LoVo (cell line): ENCODE measurements at places on chromosomes 6 and 20.
A peak's percentile ranks its signal among the peaks of the same experiment; 100 is the strongest.

DNA sequence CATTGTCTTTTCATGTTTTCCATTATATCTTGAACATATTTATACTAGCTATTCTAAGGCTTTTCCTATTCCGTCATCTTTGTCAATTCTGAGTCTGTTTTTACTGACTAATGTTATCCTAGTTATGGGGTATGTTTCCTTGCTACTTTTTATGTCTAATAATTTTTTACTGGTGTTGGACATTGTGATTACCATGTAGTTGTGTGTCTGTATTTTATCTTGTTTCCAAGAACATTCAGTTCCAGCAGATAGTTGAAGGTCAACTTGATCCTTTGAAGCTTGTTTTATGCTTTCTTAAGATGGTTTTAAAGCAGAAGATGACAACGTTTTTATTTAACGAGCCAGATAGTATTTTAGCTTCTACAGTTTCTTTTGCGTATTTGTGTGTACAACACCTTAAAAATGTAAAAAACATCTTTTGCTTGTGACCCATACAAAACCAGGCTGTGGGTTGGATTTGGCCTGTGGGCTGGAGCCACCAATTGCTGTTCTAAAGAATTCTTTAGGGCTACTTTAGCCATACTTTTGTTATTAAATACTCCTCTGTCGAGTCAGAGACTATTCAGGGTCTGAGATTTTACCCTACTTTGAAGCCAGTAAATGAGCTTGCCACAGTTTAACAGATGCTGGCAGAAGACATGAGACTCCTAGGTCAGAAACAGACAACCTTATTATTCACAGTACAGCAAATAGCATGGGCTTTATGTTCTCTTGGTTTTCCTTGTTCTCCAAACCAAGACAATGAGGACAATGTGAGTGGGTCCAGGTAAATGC is 38.7 kb upstream of the REV3L start:
- DNase-seq = no peak

DNA sequence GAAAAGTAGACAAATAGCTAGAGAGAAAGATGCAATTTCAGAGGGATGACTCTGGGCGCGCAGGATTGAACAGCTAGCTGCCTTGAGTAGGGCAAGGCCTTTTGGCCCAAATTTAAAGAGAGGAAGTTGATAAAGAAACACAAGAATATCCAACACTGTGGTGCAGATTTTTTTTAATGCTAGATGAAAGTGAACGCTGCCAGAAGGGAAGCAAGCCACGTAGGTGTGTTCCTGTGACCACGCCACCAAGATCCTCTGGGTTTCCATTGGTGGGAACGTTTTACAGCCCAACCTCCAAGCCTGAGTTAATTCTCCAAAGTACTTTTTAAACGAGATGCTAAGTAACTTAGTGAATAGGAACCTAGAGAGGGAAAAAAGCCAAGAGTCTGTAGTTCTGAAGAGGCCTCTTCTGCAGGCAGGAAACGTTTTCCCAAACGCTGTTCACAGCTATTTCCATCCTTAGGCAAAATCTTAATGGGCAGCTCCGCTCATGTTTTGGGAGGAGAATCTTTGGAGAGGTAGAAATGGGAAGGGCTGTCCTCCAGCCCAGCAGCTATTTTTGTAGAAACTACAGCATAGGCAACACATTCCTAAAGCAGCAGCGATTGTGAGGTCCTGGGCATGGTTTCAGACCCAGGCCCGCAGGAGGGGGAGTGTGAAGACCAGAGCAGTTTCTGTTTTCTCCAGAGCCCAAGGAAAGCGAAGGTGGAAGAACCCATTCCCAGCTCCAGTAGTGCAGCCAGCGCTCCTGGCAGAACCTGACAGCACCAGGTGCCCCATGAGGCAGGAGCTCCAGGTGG is 8.2 kb downstream of the LY86 start:
- DNase-seq = no peak

DNA sequence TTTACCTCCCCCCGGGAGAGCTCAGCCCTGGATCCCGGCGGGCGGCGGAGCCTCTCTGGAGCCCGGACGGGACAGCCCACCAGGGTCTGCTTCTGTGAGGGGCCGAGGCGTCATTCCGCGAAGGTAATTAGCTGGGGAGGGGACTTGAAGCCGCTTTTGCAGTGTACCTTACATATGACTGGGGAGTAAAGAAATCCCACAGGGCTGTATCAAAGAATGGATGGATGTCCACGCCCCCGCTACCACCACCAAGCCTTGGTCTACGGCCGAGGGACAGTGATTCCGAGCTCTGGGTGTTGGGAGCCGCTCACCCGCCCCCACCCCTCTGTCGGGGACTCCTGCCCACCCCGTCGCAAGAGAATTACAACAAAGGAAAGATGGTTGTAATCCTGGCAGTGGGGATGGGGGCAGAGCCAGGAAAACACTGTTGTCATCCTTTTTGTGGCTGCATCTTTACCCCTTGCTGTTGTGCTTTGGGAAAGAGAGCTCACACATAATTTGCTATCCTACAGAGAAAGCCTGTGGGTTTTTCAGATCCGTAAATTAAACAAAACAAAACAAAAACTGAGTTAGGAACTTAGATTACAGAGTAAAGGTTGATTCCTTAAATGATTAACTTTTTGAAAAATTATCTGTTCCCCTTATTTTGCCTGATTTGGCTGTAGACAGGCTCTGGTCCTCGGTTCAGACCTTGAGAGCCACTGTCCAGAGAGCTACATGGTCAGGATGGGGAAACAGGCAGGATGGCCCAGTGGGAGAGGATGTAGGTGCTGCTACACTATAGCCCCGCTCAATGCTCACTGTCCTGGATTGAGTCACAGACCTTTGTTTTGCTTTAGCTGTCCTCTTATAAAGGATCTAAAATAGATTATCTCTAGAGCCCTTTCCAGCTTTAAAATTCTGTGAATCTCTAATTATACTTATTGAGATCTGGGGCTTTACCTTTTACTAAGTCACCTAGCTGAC is 997 bp upstream of the FBXO30 start:
- peak; percentile 36 for DNase-seq

GRCh38 chr6:25485821-25486534 is 166.0 kb upstream of the SCGN start:
- no peak for DNase-seq

- DNase-seq = no peak
Observed at GRCh38 chr20:57770852-57771720, 61.3 kb upstream of the PMEPA1 start.

GRCh38 chr6:112017760-112018537 is 36.0 kb upstream of the CCN6 start:
- DNase-seq = no peak

DNA sequence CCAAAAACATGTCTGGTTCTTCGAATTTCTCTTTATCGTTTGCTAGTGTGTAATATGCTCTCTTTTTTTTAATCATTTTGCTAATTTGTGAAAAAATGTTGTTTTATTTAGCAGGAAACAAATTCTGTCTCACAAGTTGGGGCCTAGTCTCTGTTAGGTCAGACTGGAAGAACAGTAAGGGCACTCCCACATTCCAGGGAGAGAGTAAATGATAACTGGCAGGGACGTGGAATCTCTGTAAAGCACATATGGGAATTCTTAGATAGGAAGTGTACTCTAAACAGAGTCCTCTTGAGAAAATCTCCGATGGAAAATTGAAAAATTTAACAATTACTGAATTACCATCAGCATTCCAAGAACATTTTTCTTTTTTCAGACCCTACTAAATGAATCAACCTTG is 16.4 kb upstream of the CCDC28A start:
- no peak for DNase-seq

- no peak for DNase-seq
Observed at GRCh38 chr6:7047128-7047527, 60.6 kb upstream of the RREB1 start.
